ENCODE measurements at places on chromosomes 2 and 18.

DNA sequence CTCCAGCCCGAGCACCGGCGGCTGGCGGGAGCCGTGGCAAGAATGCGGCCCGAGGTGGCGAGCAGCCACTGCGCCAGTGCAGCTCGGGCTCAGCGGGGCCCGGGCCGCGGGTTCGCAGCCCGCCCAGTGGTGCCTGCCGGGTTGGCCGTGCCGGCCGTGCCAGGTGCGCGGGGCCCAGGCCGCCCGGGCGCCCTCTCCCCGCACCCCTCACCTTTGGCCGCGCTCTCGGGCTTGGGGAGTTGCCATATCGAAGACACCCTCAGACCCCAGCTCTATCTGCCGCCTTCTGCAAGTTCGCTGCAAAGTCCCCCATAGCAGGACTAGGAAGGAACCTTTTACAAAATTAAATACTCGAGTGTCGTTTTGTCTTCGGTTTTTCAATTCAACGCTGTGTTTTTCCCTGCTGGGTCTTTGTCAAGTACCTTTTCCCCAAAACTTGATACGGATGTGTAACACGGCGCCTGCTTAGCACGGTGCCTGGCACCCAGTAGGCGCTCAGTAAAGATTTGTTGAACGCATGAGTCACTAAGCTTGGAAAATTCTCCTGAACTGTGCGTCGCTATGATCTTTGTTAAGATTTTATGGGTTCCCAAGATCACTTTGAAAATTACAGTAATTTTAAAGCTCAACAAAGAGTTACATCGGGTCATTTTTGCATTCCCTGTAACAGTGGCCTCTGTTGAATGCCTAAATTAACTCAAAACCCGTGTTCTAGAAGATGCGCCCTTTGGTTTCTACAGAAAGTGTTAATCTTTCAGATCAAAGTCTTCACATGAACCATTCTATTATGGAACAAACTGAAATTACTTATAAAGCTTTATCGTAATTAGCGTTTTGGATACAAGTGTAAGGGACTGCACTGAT is 750 bp downstream of the STRADB start:
- no peak for DNase-seq

GRCh38 chr2:17106418-17106817 is 411.8 kb downstream of the RAD51AP2 start:
- DNase-seq: no peak

DNA sequence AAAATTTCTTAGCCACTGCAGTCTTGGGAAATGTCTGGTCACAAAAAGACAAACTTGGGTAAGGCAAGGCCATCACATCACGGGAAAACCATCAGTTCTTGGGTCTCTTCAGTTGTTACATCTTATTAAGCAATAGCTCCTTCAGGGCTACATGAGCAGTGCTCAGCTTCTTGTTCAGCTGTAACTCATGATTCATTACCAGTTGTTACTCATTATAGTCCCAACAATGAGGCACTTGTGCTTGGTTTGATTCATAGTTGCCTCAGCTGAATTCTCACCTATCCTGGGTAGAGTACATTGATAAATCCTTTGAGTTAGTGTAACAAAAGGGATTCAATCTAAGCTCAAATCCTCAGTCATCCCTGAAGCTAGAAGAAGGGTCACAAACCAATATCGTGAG is 102.4 kb upstream of the DCC start:
- no peak for DNase-seq

DNA sequence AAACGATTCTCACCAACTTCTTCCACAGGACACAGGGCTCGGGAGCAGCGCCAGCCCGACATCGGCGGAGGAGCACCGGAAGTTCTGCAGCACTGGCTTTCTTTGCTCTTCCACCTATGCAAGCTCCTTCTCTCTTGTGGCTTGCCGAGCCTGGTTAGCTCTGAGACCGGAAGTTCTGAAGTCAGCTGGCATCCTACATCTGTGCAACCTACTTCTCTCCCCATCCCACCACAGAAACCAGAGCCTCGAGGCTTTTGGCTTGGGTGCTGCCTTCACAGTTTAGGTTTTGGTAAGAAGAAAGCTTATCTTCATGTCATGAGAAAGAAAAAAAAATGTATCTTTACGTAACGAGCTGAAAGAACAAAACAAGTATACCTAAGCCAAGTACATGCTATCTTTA is 111.7 kb downstream of the ANKRD44 start:
- DNase-seq: no peak

DNA sequence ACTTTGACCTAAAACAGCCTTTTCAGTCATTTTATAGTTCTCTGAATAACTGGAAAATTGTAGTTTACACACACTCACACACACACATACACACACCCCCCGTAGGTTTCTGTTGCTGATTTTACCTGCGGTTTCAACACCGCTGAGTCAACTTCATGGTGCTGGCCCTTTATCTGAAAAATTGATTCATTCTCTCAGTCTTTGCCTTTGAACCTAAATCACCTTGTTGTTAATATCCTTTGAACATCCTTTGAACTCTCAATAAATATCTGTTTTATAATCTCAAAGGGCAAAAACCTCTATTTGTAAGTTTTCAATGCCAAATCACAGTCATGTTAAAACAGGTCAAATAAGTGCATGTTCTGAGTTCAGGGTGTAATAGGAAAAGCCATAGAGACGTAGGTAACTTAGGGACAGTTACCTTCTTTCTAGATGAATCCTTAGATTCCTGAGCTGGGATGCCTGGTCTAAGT is 109.0 kb upstream of the BZW1 start:
- no peak for DNase-seq

DNA sequence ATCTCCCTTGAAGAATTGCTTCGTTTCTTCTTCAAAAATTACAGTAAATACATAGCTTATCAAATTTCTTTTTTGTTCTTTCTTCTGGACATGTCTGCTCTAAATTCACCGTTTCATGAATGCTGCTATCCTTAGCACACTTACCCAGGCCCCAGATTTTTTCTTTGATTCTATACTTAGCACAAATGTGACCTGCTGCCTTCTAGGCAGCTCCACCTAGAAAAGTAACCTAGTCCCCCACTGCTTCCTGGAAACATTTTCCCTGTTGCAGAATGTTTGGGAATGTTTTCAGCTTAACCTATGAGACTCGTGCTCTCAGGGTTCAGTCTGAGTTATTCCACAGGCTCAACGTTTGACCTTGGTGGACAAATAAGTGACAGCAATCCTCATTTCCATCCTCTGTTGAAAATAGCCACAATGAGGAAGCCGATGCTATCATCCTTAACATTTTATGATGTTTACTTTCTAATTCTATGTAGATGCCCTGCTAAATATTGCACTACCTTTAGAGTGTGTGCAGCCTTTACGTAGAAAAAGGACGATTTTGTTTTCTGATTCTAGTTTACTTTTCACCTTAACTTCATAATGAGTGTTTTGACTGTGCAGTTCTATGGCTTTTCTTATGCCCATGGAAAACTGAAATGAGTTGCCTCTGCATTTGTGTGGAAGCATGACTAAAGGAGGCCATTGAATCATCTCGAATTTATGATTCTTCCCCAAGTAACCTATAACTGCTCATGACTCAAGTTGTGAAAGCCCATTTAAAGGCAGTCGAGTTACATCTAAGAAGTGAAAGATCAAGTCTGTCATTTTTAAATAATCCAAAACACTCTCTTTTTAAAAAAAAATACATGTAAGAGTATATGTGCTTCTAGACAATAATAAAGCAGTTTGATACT is 47.7 kb downstream of the TMEM182 start:
- DNase-seq: no peak

DNA sequence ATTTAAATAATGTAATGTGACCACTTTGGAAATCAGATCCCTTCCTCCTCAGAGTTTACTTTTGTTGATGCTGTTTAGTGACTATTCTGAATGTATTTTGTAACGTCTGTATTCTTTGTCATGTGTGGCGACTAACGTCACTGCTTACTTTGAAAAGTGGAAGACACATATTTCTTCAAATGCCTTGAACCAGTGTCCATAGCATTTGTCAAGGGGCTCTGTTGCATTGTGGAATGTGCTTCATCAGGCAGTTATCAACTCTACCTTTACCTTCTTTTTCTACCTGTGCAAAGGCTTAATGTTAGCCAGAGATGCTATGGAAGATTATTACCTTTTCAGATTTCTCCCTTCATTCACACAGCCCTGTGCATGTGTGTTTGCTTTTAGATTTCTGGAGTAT is 162.4 kb downstream of the ZNF407 start:
- DNase-seq: no peak

- no peak for DNase-seq
Measured at GRCh38 chr18:49639643-49640391, 78.0 kb downstream of the LIPG start.

DNA sequence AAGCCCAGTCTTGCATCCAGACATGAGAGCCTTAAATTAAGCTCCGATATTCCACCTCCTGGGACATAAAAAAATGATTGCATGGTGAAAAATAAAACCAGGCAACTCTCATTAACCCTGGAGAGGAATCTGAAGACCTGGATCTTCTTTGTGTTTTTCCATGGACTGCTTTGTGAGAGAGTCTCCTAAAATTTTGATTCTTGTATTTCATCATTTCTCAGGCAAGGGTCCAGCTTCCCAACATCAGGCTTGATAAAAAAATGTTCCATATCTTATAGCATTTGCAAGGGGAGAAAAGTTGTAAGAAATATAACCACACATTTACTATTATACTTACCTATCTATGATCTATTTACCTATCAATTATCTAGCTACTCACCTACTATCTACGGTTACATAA is 327.5 kb upstream of the SPHKAP start:
- DNase-seq: no peak

DNA sequence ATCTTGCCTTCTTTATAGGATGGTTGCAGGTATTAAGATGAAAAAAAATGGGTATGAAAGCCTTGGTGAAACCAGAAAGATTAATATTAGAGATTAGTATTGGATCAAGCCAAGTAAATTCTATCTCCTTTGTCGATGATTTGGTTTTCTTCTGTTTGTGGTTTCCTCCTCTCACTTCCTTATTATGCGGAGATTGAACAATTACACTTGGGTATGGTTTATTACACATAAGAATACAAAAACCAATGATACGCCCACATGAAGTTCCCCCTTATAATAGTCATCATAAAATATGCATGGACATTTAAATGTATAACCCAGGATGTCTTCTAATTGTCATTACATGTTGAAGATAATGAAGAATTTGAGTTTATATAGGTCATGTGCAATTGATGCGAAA is 4.9 kb downstream of the LTBP1 start:
- no peak for DNase-seq

DNA sequence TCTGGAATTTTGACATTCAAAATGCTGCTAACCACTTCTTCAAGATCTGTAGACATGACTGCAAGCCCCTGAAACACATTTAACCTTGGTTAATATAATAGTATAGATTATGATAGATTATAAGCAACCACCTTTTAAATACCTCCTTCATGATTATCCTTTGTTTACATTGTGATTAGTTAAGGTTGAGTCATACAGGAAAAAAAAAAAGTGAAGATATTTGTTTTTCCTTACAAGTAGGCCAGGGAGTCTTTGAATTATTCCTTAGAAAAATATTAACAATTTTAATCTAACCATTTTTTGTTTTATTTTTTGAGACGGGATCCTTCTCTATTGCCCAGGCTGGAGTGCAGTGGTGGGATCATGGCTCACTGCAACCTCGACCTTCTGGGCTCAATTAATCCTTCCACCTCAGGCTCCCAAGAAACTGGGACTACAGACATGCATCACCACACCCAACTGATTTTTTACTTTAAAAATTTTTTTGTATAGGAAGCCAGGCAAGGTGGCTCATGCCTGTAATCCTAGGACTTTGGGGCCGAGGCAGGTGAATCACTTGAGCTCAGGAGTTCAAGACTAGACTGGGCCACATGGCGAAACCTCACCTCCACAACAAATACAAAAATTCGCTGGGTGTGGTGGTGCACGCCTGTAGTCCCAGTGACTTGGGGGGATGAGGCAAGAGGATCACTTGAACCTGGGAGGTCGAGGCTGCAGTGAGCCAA is 99.4 kb downstream of the SLC39A10 start:
- DNase-seq: no peak

- no peak for DNase-seq
Measured at GRCh38 chr18:75491361-75491760, 63.9 kb upstream of the SMIM21 start.

GRCh38 chr18:5425721-5426120 is 118.1 kb downstream of the EPB41L3 start:
- no peak for DNase-seq

GRCh38 chr18:78247615-78248289 is 731.9 kb upstream of the SALL3 start:
- DNase-seq: no peak

DNA sequence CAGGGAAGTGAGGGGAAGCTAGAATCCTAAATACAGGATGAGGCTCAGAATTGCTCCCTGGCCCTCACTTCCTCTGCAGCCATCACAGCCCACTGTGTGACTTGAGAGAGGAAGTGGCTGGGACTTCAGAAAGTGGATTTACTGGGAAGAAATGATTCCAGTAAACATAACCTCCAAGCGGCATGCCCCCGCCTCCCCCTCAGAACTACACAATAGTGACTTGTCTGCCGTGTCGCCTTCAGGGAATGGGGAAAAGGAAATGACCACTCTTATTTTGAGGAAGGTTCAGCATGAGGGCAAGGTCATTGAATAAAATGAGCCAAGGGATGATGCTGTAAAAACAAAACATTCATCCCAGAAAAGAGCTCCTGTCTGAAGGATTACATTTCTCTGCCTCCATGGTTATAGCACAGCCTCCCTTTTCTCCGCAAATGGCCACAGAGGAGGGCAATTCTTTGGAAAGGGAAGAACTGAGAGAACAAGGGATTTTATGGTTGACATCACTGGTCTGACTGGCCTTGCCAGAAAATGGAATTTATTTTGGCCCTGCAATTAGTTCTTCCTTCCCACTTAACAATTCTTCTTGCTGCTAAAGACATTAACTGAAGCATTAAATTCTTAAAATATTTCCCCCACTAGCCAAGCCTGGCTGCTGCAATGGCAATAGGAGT is 78.9 kb upstream of the DAPL1 start:
- no peak for DNase-seq

DNA sequence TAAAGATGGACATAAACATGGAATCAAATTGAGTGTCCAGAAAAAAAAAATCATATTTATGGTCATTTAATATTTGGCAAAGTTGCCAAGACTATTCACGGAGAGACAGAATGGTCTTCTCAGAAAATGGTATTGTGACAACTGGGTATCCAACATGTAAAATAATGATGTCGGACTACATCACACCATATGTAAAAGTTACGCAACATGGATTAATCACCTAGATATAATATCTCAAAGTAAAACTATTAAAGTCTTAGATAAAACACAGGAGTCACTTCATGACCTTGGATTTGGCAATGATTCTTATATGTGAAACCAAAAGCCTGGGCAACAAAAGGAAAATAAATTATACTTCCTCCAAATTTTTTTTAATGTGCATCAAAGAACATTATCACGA is 1591.7 kb upstream of the DDX18 start:
- DNase-seq: no peak

GRCh38 chr2:174859563-174860169 is 95.4 kb upstream of the CHRNA1 start:
- DNase-seq: no peak

Data from cortex of kidney (tissue), 1 donor.